ENCODE measurements at places on chromosomes 12 and 14.

- DNase-seq = no peak
Observed at GRCh38 chr12:32964981-32965585, 68.5 kb upstream of the PKP2 start.

GRCh38 chr12:90211017-90211416, 502.4 kb upstream of the ATP2B1 start:
- peak; percentile 78 for DNase-seq

DNA sequence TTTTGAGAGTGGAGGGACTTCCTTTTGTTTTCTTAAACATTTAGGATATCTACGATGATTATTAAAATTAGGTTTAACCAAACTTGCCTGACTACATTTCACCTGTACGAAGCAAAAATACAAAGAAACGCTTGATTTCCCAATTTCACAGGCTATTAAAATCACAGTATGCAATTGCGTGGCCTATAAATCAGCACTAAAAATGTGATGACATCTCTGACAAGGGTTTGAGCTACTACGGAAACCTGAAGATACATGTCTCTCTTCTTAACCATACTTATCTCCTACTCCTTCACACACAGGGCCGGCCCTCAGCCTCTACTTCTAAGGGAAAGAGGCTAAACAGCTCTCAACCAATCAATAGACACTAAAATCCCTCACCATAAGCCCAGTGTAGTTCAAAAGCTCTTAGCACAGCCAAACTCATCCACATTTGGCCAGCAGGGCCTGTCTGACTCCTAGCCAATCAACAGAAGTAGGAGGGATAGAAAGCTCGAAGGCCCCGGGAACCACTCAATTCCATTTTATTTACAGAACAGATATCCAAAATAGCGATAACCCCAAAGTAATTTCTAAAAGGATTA, 137.3 kb downstream of the FOXN3 start:
- DNase-seq = no peak

DNA sequence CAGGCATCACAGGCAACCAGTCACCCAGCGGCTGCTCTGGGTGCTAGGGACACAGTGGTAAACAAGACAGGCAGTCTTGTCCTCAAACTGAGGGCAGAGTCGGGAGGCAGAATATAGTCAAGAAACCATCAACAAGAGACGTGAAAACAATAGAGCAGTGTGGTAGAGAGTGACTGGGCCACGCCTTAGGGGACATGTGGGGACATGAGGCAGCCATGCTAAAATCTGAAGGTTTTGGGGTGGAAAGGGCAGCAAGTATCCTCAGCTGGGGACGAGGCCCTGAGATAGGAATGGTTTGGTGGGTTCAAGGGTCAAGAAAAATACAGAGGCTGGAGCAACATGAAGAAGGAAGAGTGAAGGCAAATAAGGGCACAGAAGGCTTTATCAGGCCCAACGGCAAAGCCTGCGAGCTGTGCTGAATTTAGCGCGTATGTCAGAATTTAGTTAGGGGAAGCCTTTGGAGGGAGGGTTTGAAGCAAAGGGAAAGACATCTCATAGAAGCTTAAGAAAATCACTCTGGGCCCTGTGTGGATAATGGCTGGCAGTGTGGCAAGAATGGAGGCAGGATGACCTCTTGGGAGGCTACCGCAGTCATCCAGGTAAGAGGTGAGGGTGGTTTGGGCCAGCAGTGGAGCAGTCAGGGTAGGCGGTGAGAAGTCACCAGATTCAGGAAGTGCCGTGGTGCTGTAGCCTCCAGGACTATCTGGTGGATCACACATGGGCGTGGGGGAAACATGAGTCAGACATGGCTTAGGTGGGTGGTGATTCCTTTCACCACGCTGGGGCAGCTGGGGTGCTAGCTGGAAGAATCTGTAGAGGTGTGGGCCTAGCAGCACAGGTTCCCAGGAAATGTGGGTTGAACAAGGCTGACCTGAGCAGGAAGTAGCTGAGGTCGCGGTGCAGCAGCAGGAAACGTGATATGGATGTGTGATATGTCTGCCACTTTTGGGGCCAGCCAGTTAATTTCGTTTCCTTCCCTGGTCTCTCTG, 3.0 kb downstream of the EVL start:
- peak; percentile 38 for DNase-seq

- DNase-seq = no peak
Observed at GRCh38 chr12:124577374-124577773, 10.0 kb upstream of the NCOR2 start.

DNA sequence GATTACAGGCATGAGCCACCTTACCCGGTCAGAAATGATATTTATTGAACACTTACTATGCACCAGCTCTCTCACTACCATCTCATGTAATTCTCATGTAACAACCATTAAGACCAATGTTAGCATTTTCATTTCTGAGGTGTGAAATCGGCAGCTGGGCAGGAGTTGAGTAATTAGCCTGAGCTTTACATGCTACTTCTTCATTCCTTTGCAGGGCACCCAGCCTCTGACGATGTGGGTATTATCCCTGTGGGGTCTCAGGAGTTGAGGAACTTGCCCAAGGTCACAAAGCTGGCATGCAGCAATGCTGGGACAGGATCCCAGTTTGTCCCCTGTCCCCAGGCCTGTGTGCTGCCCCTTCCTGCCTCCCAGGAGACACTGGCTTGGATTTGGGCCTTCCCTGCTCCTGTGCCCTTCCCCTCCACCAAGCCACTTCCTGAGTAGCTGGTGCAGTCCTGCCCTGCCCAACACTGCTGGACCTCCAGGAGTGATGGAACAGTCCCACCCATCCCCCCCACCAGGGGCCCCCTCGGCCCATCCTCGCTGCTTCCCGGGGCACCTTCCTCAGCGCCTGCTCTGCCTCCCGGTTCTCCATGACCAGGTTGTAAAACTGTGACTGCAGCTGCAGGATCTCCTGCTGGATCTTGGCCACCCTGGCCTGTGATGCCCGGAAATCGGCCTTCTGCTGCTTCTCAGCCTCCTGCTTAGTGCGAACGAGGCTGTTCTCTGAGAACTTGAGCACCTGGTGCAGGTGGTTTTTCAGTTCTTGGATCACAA, 14.7 kb downstream of the RITA1 start:
- no peak for DNase-seq

GRCh38 chr12:21819236-21819635, 44.7 kb upstream of the KCNJ8 start:
- DNase-seq = peak; percentile 60

DNA sequence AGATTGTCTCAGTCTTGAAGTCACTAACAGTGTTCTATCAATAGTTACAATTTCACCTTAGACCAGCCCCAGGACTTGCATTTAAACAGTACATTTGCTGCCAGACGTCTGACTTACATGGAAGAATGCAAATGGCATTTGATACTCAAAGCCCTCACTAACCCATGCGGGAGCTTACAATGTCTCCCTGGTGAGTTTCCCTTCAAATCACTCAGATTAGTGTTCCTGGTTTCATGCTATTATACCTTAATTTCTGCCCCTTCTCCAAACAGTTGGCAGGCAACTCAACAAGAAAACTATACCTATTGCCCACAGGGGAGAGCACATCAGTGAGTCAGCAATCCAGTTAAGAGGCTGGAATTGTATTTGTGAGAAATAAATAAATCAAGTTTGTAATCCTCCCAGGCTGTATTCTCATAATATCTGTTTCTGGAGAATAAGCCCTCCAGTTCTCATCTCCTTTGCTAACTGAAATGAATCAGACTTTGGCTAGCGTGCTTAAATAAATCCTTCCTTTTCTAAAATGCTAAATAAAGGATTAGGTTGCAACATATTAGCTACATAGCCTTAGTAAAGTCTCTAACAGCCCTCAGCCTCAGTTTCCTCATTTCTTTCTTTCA, 23.7 kb downstream of the GSTZ1 start:
- no peak for DNase-seq

DNA sequence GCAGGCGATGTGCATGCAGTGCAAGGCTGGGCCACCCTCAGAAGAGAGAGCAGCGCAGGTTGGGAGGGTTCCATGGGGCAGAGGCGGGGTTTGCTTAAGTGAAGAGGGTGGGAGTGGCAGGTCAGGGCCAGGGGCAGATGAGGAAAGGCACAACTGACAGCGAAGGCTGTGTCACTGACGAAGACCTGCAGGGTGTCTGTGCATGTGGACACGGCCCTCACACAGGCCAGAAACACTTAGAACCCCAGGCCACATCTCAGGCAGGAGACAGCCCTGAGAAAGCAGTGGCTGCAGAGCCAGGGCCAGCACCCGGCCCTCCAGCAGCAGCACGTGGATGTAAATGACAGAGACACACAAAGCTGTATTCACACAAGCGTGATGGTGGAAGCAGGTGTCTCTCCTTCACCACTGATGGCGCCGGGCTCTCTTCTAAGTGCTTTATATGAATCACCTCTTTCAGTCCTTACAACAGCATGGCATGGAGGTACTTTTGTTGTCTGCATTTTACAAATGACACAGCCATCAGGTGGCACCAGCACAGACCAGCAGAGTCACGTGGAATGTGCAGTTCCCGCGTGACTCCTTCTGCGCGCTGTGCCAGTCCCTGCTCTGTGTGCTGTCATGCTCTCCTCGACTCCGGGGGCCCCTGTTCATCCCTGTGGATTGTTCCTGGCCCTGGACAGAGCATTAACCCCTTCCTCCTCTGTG, 54.6 kb downstream of the TSPAN11 start:
- DNase-seq = no peak

GRCh38 chr12:8045952-8046944, 13.7 kb downstream of the FOXJ2 start:
- peak; percentile 65 for DNase-seq

DNA sequence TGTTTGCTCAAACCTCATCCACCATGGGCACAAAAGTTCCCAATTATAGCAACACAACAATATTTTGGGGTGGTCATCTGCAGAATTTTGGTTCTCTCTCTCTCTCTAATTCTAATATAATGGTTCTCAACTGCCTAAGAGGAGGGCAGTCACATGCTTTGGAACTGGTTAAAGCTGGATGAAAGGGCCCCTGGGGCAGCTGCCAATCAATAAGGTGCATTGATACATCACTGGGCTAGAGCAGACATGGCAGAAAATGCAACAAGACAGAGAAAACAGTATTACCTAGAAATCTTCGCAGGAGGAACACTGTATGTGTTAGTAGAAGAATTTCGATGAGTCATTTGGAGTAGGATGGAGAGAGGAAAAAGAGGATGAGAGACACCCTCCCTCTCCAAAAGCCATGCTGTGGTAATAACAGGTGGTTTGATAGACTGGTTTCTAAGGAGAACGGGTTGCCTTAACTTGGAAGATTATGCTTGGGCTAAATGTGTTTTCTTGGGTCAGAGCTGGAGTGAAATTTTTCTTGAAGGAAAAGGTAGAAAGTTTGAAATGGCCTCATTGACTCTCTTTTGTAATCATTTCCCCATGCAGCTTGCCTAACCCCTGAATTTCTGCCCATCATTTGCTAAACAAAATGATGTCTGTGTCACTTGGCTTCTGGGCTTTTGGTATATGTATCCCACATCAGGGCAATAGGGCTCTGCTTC, 67.1 kb upstream of the HIF1A start:
- no peak for DNase-seq

Data from fibroblast of skin of back (primary cell).